Cortex of kidney (tissue), 1 donor: ENCODE measurements at places on chromosomes 4 and X.

DNA sequence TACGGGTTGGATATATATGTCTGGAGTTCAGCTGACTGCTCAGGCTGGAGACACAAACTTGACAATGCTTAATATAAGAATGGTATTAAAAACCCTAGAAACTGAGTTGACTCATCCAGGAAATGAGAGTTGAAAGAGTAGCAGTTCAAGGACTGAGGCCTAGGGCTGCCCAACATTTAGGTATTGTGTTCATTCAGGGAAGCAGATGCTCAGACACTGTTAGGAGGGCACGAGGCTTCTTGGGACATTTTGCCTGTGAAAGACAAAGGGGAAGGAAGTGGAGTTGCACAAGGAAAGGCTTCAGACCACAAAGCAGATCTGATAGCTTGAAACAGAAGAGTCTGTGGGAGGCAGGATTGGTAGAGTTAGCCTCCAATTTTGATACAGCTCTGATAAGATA is 52.0 kb upstream of the HS3ST1 start:
- no peak for DNase-seq

DNA sequence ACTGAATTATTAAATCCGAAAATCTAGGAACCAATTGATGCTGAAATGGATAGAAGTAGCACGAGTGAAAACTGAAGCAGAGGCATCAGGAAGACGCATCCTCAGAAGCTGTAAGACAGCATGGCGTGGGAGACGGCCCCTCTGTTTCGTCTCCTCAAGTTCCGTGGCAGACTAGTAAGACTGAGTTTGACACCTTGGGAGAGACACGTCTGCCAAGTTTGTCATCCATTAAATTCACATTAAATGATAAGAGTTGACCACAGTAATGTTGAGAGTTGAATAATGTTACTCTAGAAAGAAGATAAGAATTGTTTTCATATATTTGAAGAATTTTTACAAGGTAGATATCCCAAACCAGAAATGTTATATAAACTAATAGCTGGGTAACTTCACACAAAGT is 736.1 kb upstream of the FRG1 start:
- DNase-seq = no peak

DNA sequence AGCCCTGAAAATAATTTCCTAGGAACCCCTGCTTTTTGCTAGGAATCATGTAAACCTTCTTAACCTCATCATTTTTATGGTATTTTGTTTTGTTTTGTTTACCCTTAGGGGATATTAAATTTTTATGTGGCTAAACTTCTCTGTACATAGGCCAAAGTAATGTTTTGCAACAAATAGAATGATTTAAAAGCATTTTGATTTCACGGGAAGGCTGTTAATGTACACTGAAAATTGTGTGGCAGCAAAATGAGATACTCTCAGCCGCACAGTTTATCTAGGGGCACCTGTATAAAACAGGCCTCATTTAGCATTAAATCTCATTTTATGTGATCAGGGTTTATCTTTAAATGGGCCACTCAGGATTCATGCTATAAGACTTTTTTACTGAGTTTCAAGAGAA is 175.0 kb downstream of the ANTXR2 start:
- DNase-seq = no peak

- no peak for DNase-seq
Measured at GRCh38 chrX:15298201-15298600, 17.2 kb downstream of the ASB11 start.

GRCh38 chr4:42523066-42523718 is 125.9 kb downstream of the SHISA3 start:
- DNase-seq = no peak

DNA sequence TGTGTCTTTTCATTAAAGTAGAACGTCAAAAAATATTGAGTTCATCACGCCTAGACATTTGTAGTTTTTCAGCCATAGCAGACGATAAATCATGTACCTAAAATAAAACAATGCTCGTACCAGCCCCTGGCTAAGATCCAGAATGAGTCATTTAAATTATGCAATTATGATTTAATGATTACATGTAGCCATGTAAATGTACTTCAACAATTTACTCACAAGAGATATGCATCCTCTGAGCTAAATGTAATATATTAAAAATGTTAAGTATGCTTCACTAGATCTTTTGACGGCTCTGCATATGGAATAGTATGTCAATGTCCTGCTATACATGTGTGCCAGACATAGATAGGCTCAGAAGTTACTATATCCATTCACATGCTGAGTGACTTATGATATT is 1077.8 kb downstream of the ARAP2 start:
- no peak for DNase-seq

GRCh38 chrX:38987198-38987651 is 186.0 kb downstream of the MID1IP1 start:
- DNase-seq = no peak

DNA sequence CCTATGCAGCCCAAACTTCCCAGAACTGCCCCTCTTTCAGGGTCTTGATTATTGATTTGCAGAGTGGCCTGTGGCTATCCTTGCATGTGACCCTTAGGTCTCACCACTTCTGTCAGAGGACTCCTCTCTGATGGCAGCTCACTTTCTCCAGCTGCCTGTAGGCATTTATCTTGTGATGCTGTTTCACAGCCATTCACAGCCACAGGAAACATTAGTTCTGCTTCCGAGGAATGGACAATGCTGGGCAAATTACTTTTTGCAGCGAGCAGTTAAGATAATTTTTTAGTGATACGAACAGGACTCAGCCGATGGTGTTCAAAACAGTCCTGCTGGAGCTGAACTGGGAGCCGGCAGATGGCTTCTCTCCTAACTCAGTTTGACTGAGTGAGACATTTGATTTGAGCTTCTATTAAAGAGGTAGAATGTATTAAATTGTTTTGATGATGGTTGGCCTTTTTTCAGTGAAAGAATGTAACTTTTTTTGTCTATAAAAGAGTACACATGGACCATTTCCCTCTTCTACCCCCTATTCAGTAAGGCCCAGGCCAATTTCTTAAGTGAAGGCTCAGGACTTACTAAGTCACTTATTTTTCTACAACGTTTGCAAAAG is 58.4 kb upstream of the TMEM150C start:
- DNase-seq = no peak

- no peak for DNase-seq
Measured at GRCh38 chrX:40327085-40327484, 229.3 kb upstream of the BCOR start.

DNA sequence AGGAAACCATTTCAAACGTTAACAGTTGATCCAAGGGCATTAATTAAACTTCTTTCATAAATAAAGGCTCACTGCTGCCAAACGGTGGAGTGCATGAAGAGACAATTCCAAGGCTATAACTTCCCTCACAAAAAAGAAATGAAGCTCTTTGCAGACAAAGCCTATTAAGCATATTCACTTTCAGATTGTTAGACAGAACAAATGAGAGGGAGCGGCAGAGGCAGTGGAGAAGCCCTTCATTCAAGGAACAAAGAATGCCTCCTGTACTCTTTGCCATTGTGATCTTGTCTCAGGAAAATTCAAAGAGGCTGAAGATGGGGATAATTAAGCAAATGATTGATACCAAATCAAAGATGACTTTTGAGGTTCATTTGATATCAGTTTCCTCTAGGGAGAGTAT is 370.5 kb upstream of the FAT1 start:
- no peak for DNase-seq

DNA sequence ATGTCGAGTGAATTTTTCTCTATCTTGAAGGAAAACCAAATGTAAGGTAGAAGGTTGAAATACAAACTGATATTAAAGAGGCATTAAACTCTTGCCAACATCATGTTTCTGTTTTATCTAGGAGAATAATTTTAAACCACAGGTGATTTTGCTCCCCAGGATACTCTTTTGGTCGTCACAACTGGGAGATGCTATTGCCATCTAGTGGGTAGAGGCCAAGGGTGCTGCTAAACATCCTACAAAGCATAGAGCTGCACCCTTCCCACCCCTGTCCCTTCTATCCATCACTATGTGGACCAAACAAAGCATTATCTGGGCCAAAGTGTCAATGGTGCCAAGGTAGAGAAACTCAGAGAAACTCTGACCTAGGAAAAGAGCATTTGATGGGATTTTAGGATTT is 154.6 kb upstream of the MAGEB2 start:
- no peak for DNase-seq

DNA sequence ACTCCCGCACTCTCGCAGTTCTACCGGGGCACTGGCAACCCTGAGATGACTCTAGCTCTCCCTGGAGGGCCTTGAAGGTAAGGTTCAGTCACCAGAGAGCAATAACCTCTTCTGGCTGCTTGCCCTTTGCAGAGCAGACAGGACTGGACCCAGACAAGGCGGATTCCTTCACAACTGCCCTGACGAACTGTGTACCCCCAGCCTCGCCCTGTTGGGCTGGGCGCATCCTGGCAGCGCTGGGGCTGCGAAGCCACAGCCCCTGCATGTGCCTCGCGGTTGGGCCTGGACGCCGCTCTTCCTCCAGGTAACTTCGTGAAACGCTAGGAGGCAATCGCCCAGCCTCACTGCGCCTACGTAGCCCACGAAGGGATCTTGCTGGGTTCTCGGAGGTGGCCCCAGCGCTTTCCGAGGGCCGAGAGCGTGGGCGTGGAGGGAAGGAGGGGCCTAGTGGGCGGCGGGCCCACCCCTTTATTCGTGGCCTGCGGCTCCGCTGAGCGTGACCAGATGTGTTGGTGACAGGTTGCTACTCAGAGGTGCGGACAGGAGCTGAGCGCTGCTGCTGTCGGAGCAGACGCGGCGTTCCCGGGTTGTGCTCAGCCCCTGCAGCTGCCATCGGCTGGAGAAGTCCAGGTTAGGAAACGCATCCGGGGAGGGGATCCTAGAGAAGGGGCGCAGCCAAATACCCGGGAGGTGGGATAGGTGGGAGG is 1.9 kb upstream of the MAMLD1 start:
- DNase-seq = no peak

DNA sequence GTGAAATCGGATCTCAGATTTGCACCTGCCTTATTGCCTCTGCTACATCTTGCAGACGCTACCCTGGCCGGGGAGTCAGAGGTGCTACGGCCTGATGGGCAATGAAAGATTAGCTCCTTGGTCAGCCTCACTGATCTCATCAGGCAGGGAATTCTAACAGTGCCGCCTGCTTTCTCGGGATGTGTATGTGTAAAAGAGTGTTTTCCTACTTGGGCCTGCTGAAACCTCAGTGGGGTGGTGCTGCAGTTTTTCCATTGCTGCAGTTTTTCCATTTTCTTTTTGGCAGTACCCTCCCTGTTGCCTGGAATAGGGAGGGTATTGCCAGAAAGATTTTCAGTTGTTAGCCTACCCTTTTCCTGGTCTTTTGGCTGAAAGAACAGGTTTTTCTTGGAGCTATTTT is 117.5 kb downstream of the CDKL5 start:
- DNase-seq = no peak

- no peak for DNase-seq
Measured at GRCh38 chr4:77818073-77818601, 1.0 kb downstream of the CNOT6L start.

GRCh38 chr4:73181231-73181630 is 77.4 kb downstream of the ANKRD17 start:
- DNase-seq = no peak

DNA sequence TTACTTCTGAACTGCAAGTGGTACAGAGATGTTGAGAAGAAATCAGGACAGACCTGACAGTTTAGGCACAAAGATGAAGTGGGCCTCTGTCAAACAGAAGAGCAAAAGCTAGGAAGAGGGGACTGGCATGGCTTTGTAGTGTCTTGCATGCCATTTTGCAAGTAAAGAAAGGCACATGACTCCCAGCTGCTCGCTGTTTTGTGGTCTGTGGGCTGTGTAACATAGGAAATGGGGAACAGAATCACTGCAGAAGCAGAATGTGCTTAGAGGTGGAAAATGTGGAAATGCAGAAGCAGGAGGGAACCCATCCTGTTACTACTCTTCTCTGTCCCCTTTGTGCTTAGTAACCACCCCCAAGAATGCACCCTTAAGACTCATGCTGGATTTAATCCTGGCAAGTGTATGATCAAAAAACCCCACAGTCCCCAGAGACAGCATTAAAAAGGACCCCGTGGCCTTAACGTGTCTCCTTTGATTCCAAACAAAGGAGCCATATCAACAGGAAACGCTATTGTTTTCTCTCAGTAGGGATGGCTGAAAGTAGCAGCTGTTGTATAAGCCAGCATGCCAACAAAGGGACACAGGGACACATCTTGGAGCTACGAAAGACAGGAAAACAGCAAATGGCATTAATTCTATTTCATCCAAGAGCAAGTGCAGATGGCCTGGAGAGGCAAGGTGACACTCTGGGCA is 177.6 kb upstream of the GLRA2 start:
- DNase-seq = no peak
